ENCODE measurements at places on chromosomes 7 and 10. TPM values are rescaled to one million over a fixed set of nuclear protein-coding genes. Genes with fewer than 3 reads are reported as not detected.
A peak's percentile ranks its signal among the peaks of the same experiment; 100 is the strongest.

DNA sequence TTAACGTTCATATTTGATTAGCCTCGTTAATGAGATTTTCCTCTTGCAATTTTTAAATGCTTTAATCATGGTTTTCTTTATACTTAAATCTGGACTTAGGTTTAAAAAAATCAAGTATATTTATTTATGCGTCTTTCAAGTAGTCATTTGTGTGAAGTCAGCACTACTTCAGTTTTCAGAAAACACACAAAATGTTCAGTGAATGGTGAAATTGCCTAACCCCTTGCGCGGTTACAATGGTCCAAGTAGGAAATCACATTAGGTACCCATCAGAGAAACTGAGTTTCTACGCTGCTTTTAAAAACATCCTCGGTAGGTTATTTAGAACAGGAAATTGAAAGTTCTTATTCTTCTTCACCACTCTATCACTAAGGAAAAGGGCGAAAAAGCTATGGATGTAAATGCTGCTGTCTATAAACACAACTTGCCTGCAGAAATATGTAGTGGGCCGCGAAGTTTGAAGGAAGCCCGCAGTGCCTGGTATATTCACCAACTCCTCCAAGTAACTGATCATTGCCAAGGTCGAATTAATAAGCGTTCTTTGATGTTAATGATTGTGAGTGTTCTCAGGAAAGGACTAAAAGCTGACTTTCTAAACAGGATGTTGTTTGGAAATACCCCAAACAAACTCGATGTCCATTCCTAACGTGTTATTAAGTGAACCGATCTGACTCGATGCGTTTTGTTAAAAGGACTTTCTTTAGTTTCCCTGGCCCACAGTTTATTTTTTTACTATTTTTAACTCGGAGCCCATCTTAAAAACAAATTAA, 1.0 kb downstream of the SYPL1 start:
- peaks cover 8% of the 10 kb centered on the region for H3K36me3 ChIP-seq
- peak overlapping the region; percentile 85 for H3K27ac ChIP-seq
- no peaks in the 10 kb centered on the region for H3K27me3 ChIP-seq
- H3K4me3 ChIP-seq = peak overlapping the region; percentile 81
- no peak for DNase-seq
- peaks cover 67% of the 10 kb centered on the region for H3K4me1 ChIP-seq

DNA sequence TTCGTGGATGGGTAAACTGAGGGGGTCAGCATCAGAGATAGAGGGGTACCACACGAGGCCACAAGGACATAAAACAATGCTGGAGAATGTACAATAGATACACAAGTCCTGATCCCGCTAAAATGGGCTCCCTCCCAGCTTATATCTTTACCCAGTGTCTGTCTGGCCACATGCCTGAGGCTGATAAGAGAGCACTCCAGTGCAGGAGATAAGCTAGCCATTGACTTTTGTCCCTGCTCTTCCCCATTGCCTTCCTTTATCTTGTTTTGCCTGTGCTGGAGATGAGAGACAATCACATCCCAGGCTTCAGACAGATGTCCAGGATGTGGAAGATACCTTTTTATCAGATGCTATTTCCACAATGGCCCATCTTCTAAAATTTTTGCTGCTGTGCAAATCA, 6.0 kb downstream of the GAD2 start:
- H3K4me1 ChIP-seq = peaks cover 9% of the 10 kb centered on the region
- H3K27ac ChIP-seq = no peak overlapping the region
- DNase-seq = no peak
- peaks cover 35% of the 10 kb centered on the region for H3K27me3 ChIP-seq
- H3K36me3 ChIP-seq = no peaks in the 10 kb centered on the region

DNA sequence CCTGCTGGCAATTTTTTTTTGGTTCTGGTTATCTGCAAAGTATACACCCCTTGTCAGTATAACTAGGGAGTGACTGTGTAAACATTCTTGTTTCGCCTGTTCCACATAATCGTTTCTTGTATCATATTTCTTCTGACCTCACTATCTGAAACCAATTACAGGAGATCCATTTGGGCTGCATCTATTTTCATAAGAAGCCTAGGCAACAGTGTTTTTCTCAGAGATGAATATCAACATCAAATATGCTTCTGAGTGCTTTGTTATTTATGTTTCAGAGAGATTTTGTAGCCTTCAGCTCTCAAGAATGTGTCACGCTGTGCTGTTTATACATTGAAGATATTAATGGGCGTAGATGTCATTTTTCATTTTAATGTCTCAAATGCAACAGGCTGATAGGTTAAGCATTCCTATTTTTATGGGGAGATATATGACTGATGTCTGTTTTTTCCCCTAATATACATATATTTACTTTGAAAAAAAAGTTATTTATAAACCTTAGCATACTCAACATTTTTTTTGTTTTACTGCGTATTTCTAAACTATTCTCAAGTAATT, 115.5 kb downstream of the FOXP2 start:
- no peaks in the 10 kb centered on the region for H3K27me3 ChIP-seq
- no peaks in the 10 kb centered on the region for H3K4me1 ChIP-seq
- DNase-seq = no peak

RHBDD2 gene
- polyA plus RNA-seq = 38.3 TPM

All from B cell (primary cell).